Esophagus squamous epithelium (tissue), 5 donors: ENCODE measurements at places on chromosomes 16 and 17.

DNA sequence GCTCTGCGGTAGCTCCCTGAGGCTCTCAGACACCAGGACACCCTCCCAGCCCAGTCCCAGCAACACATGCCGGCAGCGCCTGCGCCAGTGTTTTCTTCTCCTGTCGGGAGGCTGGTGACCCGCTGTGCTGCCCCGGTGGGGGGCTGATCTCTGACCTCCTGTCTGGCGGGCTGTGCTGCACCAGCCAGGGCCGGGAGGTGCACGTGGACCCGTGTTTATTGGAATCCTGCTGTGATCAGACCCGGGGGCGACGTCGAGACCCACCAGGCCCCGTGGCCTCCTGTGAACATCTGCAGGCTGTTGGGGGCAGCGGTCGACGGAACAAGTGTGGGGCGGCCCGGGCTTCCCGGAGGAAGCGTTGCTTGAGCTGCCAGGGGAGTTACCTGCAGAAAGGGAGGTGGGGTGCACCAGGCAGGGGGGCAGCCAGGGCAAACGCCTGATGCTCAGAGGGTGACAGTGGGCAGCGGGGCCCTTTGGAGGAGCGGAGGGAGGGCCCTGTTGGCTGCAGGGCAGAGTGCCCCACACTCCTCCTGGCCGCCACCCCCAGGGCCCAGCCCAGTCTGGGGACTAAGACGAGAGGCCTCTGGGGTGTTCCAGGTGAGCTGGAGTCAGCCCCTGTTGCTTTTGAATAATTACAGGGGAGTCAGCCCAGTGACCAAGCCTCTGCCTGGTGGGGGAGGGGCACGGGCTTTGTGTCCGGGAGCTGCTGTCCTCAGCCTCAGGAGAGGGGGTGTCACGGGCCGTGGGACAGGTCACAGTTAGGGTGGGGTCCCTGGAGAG, 2.3 kb upstream of the SSTR5 start:
- no peak for DNase-seq

- no peak for DNase-seq
Measured at GRCh38 chr16:8924214-8924613, 39.5 kb downstream of the USP7 start.

DNA sequence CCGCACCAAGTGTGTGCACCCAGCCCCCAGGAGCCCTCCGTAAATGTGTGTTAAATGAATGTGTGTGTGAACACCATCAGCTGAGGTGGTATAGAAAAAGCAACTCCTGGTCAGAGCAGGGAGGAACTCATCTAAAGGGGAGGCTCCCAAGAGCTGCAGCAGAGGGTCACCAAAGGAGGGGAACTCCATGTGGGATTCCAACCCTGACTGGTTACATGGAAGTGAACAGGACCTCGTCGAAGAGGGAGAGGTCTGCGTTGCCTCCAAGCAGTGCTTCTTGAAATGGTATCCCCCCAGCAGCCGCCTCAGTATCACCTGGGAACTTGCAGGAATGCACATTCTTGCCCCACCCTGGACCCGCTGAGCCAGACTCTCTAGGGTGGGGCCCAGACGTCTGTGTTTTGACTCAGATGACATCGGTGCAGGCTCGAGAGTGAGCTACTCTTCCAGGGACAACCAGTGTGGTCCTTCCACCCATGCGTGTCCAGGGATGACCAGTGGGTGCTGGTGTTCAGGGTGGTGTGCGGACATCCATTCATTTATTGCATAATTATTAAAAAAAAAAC, 30.8 kb downstream of the ADCY9 start:
- no peak for DNase-seq

DNA sequence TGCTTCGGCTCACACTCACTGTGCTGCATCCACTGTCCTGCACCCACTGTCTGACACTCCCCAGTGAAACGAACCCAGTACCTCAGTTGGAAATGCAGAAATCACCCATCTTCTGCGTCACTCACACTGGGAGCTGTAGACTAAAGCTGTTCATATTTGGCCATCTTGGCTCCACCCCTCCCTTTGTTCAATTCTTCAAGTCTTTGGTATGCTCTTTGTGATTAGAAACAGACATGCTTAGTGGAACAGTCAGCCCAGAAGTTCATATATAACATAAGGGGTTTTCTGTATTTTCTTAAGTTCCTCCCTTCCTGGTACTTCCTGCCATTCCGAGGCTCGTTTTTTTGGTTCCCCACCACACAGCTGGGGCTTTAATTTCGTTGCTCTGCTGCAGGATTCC, 398.5 kb upstream of the DYNLRB2 start:
- no peak for DNase-seq
